ENCODE measurements at places on chromosomes 6 and 20.

GRCh38 chr20:9119776-9120175, 50.9 kb downstream of the PLCB4 start:
- no peak for DNase-seq

DNA sequence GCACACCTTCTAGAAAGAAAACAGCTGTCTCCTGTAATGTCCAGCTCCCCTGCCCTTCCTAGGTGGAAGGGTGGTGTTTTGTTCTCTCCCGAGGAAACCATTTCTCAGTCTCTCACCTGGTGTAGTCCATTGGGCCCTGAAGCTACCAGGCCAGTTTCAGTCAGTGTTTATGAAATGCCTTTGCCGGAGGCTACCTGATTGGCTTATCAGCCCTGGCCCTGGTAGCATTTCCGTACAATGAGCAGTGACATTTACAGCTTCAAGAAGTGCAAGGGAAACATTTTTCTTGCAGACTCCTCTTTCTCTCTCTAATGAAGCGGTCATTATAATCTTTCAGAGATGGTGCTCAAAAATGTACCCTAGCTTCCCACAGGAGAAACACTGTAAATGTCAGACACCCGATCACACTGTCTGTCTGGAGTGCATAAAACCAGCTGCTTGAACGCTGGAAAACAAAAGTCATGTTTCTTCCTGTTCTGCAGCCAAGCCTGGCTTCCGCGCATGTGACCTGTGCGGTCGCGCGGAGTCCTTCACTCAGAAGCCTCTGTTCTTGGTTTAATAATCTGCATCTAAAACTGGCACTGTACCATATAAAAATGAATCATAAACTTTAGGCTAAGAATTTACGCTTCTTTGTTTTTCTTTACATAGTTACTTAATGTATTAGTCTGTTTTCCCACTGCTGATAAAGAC, 28.4 kb upstream of the SAYSD1 start:
- DNase-seq = peak; percentile 38

DNA sequence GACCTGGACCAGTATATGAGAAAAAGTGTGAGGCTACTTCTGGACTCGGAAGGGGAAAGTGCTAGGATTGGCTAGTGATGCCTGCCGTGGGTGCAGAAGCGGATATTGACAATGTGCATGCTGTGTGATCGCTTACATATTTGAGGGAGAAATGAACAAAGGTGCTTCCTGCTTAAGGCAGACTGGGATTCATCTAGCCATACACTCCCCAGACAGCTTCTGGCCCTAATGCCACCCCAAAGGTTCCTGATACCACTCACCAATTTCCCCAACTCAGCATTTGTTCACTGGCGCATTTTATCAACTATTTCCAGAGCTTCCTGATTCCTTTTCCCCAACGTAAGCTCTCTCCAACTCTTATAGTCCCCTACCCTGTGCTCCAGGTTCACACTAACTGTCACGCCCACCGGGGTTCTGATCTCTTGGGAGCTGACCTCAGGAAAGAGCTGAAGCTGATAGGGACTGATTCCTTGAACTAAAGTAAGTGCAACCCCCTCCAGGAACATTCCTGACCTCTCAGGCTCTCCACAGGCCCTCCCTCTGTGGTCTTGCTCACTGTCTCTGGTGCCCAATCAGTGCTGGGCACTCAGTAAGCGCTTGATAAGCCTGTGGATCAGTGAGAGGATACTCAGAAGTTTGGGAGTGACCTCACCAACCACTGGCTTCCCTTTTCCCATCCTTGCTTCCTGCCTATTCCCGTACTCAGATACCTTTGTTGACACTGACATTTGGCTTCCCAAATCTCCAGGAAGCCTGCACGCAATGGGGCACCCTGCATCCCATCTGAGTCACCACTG, 73.3 kb downstream of the MRPL14 start:
- no peak for DNase-seq

- DNase-seq = no peak
Measured at GRCh38 chr6:129890164-129890563, 29.0 kb upstream of the TMEM244 start.

DNA sequence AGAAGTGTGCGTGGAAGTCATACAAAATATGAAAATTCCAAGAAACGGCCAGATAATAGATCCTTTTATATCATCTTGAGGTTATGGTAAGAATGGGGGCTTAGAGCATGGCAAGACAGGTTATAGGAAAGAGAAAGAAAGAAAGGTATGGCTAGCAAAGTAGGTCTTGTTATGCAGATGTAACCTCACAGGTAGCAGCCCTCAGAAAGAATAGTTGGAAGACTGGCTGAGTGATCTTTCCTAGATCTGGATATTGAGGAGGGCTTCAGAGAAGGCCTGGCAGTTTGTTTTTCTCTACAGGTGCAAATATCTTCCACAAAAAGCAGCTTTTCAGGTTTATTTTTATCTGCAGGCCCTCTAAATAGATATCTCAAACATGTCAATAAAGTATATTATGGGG, 679.5 kb downstream of the KHDRBS2 start:
- DNase-seq = no peak

DNA sequence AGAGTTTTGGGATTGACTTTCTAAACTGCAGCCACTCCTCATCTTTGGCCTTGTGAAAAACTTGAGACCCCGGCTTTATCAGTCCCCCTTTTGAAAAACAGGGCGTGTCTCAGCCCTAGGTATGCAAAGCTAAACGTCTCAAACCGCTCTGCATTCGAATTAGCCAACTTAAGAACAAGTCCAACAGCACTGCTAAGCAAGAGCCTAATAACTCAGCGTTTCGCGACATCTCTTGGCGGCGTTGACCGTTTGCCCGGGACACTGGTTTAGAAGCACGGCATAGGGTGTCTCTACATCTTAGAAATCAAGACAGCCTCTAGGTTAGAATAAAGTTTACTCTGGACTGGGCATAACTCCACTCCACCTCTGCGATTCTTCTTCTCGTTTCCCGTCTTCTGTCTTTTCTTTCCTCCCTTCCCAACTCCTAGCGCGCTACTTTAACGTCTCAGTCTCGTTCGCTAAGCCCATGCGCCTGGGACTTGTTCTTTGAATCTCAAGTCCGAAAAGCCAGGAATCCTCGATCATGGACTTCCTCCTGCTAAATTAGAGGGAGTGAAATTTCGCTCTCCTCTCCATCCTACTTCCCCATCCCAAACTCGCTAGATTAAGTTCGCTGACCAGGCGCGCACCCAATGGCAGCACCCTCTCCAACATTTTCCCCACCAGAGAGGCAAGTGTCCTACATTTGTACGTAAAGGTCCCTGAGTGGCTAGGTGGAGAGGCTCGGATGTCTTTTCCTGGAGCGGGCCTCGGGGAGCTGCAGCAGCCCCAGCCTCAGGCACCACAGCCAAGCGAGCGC, 10.5 kb upstream of the TFAP2A start:
- DNase-seq = no peak

DNA sequence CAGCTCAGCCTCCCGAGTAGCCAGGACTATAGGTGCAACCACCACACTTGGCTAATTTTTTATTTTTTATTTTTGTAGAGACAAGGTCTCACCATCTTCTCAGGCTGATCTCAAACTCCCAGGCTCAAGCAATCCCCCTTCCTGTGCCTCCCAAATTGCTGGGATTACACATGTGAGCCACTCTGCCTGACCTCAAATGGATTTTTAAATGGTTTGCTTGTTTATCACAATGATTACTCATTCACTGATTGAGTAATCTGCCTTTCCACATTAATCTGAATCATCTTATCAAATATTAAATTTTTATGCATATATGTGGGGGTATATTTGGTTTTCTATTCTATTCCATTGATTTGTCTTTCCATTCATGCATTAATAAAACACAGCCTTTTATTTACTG, 9.4 kb upstream of the KHDC1L start:
- DNase-seq = no peak

DNA sequence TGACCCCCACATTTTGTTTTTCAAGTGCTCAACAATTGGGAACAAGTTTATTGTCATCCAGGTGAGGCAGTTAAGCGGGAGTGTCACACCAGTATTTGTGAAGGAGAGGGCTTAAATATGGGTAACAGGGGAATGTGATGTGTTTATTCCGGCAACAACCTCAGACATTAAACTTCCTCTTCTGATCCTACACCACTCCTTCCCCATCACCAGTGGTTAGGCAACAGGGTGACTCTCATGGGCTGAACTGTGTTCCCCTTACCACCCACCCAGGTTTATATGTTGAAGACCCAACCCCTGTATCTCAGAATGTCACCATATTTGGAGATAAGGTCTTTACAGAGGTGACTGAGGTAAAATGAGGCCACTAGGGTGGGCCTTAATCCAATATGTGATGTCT, 52.1 kb upstream of the RNF182 start:
- no peak for DNase-seq

DNA sequence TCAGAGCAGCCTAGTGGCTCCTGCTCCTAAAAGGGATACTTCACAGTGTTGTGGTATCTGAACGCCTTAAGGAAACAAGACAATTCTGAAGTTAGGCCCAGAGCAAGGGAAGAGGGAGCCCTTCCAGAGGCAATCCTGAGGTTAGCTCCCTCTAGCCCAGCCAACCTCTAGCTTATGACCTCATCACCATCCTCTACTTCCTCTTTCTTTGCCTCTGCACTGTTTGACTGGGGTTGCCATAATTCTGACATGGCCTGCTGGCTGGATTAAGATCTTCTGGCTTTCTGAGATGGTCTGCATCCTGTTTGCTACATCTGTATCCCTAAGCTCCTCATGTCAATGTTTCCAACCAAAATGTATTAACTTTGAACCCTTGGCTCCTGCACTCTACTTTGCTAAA, 23.3 kb upstream of the BMP2 start:
- DNase-seq = no peak

DNA sequence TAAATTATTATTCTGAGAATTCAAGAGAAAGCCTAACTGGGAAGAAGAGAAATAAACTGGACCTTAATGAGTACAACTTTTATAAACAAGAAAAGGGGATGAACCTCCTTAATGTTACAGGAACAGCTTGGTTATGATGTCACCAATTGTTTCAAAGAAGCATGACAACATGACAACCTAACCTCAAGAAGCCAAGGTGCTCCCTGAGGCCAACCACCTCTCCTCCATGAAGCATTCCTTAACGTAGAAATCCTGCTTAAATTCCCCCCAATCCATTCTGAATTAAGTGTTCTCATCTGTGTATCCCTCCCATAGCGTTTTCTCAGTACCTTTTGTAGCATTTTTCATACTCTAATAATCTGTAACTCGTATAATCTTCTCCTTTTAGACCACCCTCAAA, 1.7 kb downstream of the HBS1L start:
- no peak for DNase-seq

DNA sequence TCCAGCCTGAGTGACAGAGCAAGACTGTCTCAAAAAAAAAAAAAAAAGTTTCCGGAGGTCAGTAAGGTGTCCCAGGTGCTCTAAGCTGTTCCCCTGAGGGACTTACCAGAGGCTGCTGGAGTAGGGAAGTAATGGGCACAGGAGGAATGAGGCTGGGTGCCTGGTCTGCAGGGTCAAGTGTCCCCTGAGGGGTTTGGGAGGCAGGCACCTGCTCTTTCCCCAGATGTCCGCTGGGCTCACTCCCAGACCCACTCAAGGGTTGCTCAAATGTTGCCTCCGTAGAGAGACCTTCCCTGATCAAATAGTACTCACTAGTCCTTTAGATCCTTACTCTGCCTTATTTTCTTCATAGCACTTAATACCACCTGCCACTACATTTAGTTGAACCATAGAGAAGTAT, 5.4 kb upstream of the MAPK13 start:
- DNase-seq = no peak

- no peak for DNase-seq
Measured at GRCh38 chr6:125918230-125918629, 38.3 kb upstream of the HINT3 start.

DNA sequence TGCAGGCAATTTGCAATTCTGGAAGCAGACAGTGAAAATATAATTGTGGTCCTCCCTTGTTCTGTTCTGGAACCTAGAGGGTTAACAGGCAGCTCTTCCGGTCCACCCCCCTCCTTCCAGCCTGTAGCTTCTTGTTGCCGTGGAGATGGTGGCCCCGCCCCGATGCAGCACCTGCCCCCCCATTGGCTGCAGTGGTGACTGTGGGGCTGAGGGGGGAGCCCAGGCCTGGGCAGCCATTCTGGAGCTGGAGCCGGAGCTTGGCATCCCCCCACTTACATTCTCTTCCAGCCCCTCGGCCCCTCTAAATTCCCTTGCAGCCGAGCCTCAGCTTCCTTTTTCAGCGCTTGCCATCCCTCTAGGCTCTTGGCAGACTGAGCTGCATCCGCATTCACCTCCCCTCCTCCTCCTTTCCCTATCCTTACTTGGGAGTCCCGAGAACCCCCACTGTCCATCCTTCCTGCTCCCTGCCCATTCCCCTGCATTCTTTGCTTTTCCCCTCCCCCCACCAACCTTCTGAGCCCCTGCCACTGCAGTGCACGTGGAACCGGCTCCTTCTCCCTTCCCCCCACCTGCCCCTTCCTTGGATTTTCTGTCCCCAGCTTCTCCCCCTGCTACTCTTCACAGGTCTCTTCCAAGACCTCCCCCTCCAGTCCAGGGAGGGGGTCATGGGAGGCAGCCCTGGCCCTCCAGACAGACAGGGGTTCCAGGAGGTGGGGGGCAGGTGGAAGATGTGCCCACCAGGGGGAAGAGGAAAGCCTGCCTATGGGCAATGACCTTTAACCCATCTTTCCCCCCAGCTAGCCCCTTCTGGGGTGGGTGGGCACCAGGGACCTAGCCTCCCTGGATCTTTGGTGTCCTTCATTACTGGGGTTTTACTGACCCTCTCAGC, 11.4 kb downstream of the SYNGAP1 start:
- peak; percentile 74 for DNase-seq

DNA sequence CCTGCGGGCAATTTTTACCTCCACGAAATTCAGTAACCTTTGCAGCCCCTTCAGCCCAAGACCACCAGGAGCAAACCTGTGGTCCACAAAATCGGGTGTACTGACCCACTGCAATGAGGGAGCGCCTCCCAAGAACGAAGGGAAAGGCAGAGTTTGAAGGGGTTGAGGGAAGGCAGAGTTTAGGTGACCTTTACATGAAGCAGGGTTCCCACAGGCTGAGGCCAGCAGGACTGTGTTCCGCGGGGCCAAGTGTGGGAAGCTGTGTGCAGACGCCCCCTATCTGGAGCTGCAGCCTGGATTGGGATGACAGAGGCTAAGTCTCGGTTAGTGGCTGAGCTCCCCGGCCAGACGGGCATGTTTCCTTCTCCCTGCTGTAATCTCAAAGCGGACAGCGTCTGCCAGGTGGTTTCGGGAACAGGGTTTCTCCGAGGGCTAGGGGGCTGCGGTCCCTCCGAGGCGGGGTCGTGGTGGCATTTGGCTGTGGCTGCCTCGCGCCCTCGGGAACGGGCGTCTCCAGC, 826 bp upstream of the PYGB start:
- DNase-seq = peak; percentile 11

- no peak for DNase-seq
Measured at GRCh38 chr6:73614802-73615201, 39.0 kb downstream of the SLC17A5 start.

GRCh38 chr6:4647414-4648365, 128.5 kb upstream of the CDYL start:
- peak; percentile 26 for DNase-seq

- DNase-seq = no peak
Measured at GRCh38 chr6:134080171-134080795, 27.9 kb upstream of the SLC2A12 start.

GRCh38 chr6:29845405-29846006, 17.9 kb downstream of the HLA-G start:
- DNase-seq = peak; percentile 62

- no peak for DNase-seq
Measured at GRCh38 chr20:19099596-19100545, 112.6 kb upstream of the SLC24A3 start.
